Activated T-helper 2 cell treated with anti-CD3 and anti-CD28 coated beads, Interferon-gamma antibody, Interleukin-2, Interleukin-4, amounts not matched to agents 10 μg/mL and 5 μg/mL and 100 μg/mL, durations not matched to agents 14 hours and 24 hours and 36 hours (primary cell): ENCODE measurements at places on chromosomes 13 and 19. TPM values are rescaled to one million over a fixed set of nuclear protein-coding genes. Genes with fewer than 3 reads are reported as not detected.

- DNase-seq: no peak
Observed at GRCh38 chr19:42552086-42553065, 24.1 kb upstream of the CEACAM1 start.

GRCh38 chr13:27794921-27795717 lies 2.8 kb downstream of the GSX1 start:
- no peak for DNase-seq

- DNase-seq: no peak
Observed at GRCh38 chr19:16115301-16116039, 3.8 kb downstream of the RAB8A start.

DNA sequence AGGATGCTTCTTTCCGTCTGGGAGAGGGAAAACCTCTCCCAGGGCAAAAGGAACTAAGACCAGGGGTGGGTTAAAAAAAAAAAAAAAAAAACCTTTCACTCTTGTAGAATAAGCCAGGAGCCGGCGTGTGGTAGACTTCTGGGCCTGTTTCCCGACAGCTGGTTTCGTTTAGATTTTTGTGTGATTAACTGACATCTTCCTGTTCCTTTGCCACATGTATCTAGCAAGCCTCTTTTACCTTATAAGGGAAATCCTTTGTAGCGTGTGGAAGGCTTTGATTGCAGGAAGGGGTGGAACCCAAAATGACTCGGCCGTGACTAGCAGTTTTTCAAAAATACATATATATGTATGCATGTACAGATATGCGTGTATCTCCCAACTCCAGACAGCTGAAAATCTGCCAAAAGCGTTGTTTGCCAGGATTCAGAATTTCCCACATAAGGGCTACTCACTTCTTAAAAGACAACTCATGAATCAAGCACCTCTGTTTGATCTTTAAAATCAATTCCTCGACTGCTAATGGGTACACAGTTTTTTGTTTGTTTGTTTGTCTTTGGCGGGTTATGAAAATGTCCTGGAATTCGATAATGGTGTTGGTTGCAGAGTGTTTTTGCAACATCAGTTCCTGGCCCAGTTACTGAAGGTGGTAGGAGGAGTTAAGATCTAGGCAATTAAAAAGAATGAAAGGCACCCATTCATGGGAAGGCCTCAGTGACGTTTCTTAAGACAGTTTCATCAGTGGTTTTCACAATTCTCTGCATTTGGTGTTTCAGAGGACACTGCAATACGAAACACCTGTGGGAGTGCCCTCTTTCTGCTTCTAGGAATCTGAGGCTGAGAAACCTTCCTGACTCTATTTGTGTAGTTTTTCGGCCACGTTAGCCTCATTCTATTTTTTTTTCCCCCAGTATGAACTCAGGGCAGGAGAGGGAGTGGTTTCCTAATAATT lies 2.7 kb downstream of the TPM4 start:
- peak; percentile 77 for DNase-seq

DNA sequence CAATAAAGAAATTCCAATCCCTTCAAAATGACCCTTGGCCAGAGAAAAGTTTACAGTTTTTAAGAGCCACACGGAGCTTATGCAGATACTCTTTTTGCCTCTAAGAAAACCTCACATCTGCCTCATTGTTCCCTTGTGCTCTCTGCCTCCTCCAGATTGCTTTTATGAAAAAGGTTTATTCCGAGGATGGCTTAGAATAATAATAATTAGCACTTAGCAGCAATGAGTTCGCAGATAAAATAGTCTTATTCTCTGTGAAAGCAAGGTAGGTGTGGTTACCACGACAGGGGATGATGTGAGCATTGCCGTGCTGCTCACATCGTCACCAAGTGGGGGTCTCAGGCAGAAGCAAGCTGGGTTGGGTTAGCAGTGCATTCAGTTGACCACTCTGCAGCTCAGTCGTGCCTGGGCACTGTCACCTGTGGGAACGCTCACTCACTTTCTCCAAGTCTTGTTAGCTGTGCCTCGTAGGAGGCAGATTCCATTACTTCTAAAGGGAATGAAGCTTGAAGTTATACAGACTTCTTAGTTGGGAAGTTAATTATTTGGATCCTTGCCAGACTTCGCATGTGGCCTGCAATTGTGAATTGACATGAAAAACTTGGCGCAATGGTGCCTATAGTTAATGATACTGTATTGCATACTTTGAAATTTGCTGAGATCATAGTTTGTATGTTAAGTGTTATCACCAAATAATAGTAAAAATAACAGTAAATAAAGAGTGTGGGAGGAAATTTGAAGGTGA lies 157.2 kb downstream of the MYO16 start:
- DNase-seq: no peak

DNA sequence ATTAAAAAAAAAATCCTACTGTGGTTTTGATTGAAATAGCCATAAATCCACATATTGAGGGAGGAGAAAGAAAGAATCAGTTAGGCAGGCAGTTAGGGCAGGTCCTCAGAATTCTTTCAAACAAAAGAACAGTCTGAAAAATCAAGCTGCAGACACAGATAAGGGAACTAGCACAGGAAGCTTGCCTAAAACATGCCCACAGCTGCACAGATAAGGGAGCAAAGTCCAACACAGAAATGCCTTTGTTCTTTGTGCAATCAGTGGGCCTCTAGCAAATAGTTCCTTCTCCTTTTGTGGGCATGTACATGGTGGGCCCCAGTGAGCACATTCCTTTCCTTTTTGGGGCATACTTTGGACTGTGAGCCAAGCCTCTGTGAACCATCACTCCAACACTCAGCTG lies 42.7 kb downstream of the UTP14C start:
- no peak for DNase-seq

DNA sequence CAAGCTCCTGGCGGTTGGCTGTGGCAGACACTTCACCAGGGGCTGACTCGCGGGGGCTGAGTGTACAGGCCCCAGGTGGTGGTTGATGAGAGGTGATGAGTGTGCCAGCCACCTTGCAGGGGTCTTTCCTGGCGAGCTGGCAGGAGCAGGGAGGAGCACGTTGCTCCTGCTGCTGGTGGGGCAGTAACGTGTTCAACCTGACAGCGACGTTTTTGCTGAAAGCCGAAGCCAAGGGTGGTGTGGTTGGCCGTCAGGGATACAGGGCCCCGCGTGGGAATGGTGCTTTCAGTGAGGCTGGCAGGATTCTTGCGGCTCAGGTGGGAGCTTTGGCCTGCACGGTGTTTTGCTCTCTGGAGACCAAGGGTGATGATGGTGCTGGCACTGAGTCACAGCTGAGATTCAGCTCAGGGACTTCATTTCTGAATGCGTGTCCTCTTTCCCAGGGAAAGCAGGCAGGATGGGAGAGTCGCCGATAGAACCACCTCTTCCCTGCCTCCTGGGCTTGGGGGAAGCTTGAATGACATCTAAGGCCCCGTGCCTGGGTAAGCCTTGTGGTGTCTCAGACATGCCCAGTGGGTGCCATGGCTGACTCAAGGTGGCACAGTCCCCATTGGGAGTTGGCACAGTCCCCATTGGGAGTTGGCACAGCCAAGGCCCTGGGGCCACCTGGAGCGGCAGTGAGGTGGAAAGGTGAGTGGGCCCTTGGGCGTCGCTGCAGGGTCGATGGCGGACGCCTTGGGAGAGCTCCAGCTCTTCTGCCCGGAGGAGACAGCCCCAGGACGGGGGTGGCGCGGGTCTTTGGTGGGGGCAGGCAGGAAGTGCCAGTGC lies 8.8 kb downstream of the DAZAP1 start:
- DNase-seq: no peak

GRCh38 chr19:41344162-41344561 lies 9.6 kb downstream of the TGFB1 start:
- no peak for DNase-seq

DNA sequence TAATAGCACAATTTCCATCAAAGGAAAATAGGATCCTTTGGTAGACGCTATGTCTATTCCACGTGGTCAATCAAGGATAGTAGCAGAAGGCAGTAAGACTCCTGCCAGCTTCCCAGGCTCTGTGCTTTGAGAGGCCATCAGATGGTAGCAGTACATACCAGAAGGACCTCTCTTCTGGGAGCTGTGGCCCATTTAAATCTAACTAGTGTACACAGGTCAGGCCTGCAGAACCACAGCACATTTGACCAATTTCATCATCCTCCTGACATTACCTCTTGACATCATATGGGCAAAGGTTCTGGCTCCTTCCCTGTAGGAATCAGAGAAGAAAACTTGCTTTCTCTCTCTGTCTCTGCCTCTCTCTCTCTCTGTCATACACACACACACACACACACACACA lies 229.6 kb upstream of the HTR2A start:
- DNase-seq: no peak

- DNase-seq: no peak
Observed at GRCh38 chr13:114004420-114005205, 30.7 kb upstream of the C13orf46 start.

GRCh38 chr13:103282571-103283450 lies 216.6 kb upstream of the SLC10A2 start:
- no peak for DNase-seq

DNA sequence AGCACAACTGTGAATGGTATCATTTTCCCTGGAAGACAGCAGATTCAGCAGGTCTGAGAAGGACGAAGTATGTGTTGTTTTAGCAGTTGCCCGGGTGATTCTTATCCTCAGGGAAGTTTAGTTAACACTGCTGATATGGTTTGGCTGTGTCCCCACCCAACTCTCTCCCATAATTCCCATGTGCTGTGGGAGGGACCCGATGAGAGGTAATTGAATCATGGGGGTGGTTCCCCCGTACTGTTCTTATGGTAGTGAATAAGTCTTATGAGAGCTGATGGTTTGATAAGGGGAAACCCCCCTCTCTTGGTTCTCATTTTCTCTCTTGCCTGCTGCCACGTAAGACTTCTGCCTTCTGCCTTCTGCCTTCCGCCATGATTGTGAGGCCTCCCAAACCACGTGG lies 81.0 kb upstream of the UBAC2 start:
- no peak for DNase-seq

IGFL4 gene
- not detected in 2 replicates for total RNA-seq

SPRY2 gene
- total RNA-seq: 0.14 and 0.16 TPM in 2 replicates

CCL25 gene
- not detected in 2 replicates for total RNA-seq

GPR12 gene
- not detected in 2 replicates for total RNA-seq

CCNA1 gene
- total RNA-seq: 4.3 and 5.0 TPM in 2 replicates
